ENCODE measurements at places on chromosomes 6 and 20. TPM values are rescaled to one million over a fixed set of nuclear protein-coding genes. Genes with fewer than 3 reads are reported as not detected.

Gene CTAGE9
- not detected for total RNA-seq

Gene PLCB4
- total RNA-seq: not detected

Gene RNF217
- total RNA-seq: 4.6 TPM

Gene TFEB
- 23.8 TPM for total RNA-seq

Gene STMND1
- total RNA-seq: not detected

Gene MOCS1
- total RNA-seq: 2.0 TPM
